Stimulated activated CD4-positive, alpha-beta T cell treated with anti-CD3 and anti-CD28 coated beads, TNF-alpha, amount 100 ng/mL, for 24 hours (primary cell): ENCODE measurements at places on chromosomes 12 and 14.

GRCh38 chr12:56300644-56301464 lies 724 bp upstream of the CS start:
- no peak for DNase-seq

DNA sequence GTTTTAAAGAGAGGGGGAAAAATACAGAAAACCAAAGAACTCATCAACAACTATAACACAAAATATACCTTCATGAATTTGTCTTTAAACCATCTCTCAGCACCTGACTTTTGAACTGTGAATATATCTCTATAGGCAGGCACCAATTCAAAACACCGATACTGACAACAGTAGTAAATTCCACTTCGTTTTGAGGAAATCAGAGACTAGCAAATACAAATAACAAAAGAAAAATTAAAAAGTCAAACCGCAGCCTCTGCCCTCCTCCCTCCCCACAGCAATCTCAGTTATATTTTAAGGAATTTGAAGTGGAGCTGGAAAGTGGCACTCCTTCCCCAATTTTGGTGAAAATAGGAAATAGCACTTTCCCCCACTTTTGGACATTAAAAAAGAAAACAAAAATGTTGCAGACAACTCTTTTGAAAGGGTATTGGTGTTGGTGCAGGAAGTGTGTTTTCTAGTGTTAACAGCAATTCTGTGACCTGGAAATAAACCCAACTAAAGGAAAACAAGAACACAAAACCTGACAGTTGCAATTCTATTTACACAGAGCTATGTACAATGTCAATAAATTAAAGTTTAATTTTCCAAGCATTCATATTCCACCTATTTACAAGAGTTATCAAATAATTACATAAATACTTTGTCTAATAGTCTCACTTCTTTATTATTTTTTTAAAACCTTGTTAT lies 13.5 kb downstream of the TBX3 start:
- DNase-seq = no peak

DNA sequence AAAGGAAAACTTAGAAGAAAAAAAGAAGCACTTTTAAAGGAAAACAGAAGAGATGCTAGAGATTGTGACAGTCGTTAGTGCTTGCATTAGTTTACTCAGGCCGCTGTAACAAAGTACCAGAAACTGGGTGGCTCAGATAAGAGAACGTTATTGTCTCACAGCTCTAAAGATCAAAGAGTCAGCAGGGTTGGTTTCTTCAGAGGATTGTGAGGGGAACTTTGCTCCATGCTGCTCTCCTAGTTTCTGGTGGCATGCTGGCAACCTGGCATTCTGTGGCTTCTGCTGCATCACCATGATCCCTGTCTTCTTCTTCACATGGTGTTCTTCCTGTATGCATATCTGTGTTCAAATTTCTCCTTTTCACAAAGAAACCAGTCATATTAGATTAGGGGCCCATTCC lies 119.4 kb upstream of the PLEKHA5 start:
- DNase-seq = no peak

- no peak for DNase-seq
Observed at GRCh38 chr12:14619741-14620501, 52.2 kb upstream of the PLBD1 start.
